ENCODE measurements at places on chromosomes 3 and 15.

DNA sequence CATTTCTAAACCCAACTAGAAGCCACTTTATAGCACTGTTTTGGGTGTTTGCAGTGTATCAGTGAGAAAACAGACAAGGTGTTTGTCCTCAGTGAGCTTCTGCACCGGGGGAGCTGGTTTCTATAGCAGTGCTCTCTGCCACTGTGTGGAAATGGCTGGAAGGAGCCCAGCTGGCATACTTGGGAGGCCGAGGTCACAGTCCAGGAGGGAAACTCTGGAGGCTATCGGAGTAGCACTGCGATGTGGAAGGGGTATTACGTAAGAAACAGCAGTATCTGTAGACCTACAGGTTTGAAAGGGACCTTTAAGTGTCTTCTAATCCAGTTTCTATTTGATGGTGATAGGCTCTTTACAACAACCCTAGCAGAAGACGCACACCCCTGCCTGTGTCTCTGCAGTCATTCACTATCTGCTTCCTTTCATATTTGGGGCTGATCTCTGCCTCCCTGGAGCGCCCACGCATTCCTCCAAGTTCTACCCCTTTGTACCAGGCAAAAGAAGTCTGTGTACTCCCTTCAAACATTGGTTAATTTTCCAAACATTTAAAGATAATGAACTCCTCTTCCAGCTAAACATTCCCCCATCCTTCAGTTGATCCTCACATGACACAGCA is 87.4 kb upstream of the ADAMTS17 start:
- DNase-seq, result no peak

DNA sequence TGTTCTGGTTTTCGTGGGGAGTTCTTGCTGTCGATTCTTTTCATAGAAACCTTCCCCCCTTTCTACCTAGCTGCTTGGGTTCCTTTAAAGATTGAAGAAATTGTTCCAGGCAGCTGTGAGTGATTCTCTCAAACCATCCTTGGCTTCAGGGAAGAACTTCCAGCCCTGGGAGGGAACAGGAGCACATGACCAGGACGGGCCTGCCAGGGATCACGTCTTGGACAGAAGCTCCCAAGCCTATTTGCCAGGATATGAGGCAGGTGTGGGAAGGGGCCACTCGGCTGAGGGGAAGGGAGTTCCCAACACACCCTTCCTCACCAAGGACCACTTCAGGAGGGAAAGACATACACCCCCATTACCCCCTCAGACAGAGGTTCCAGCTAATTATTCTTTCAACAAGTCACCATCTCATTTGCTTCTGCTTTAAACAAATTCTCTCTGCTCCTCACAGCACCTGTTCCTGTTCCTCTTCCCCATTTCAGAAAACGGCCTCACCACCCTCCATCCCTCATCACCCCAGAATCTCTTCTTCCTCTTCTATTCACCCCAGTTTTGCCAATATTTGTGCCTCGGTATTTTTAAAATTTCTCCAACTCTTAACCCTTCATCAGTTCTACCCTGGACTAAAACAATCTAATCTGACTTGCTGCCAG is 62.5 kb downstream of the WHAMM start:
- no peak for DNase-seq

- DNase-seq, result no peak
Measured at GRCh38 chr3:111548092-111548491, 6.1 kb downstream of the CD96 start.

GRCh38 chr3:10935028-10935427 is 57.5 kb upstream of the SLC6A1 start:
- DNase-seq, result no peak

DNA sequence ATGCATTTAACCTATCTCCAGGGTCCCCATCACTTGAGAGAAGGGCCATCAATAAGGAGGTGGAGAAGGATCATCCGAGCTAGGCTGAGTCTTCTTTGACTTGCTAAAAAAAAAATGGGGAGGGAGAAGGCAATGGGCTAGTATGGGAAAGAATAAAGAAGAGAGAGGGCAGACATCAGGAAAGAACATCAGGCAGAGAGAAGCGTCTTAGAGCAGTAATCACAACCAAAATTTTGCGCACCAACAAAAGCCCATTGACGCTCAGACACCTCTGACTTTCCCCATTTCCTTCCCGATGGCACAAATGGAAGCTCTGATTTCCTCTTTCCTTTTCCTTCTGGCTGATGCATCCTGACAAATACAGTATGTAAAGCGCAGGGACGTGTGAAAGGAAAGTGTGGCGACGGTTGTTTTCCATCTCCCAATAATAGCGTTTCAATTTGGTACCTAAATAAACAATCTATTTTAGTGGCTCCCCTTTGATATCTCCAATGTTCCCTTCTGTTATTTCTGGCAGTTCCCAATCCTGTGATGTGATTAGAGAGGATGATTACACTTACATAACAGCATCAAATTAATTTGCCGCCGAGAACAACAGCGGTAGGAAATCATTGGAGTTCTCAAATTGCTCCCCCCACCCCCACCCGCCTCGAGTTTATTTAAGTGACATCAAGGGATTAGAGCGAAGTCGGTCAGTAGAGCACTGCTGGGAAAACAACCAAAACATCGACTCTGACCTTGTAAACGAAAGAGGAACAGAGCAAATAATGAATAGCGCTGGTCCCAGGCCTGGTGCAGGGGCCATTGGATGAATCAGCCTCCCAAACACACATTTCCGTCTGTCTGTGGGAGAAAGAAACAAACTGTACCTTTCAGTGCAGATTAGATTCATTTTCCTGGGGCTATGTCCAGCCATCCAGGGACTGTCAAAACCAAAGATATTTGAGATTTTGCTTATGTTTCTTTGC is 273.3 kb upstream of the ICE2 start:
- no peak for DNase-seq

- peak; percentile 64 for DNase-seq
Measured at GRCh38 chr15:61748529-61748928, 311.7 kb downstream of the VPS13C start.
